ENCODE measurements at places on chromosomes 6 and 20.

GRCh38 chr20:44422083-44422482 is 53.6 kb upstream of the TTPAL start:
- DNase-seq: no peak

GRCh38 chr6:13034316-13034715 is 294.0 kb downstream of the TBC1D7 start:
- DNase-seq: no peak

GRCh38 chr6:23170049-23170448 is 600.7 kb downstream of the HDGFL1 start:
- DNase-seq: no peak

DNA sequence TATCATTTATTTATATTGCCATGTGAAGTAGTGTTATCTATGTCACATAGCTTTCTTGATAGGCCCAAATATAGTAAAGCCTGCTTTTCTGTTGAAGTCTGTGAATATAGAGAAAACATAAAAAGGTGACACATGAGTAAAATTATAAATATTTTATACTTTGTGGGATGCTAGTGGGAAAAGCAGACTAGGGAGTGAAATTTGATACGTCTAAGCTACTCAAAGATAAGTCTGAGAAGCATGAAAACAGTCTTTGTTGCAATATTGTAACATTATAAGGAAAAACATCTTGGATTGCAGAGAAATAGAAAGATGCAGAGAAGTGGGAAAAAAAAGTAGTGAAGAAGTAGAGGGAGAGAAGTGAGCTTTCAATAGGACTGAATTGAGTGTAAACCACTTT is 75.4 kb downstream of the ZNF292 start:
- DNase-seq: no peak

DNA sequence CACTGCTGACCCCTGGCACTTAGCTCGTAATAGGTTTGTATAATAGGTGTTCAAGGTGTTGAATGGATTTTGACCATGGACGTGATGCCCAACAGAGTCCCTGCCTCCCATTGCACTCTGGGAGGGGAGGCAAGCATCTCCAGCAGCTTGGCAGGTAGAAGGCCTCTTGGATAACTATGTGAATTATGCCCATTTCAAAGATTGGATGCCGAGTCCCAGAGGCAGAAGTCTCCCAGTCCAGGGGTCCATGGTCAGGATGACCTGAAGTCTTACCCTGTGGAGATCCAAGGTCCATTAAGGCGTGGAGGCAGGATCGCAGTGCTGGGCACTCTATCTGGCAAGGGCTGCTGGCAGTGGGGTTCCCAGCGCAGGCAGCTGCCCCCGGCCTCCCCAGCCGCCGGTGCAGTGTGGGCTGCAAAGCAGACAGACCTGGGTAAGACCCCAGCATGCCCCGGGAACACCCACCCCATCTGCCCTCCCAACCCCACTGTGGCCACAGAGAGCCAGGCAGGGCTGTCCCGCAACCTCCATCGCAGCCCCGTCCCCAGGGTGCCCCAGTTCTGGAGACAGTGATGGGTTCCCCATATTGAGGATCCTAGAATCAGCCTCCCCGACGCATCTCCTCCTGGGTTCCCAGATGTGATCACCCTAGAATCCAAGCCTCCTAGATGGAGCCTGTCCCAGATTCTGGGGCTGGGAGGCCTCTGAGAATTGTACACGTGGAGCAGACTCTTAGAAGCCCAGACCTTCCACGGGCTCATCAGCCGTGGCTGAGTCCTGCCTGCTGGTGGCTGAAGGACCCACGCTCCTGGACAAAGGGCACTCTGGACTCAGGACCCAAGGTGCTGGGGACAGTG is 44.6 kb downstream of the APCDD1L start:
- DNase-seq: no peak

GRCh38 chr6:53524455-53524815 is 20.5 kb downstream of the GCLC start:
- no peak for DNase-seq

All from D341Med (cell line).